ENCODE measurements at places on chromosomes 3 and 15.

- DNase-seq: no peak
Measured at GRCh38 chr3:100932491-100932890, 60.7 kb downstream of the ABI3BP start.

DNA sequence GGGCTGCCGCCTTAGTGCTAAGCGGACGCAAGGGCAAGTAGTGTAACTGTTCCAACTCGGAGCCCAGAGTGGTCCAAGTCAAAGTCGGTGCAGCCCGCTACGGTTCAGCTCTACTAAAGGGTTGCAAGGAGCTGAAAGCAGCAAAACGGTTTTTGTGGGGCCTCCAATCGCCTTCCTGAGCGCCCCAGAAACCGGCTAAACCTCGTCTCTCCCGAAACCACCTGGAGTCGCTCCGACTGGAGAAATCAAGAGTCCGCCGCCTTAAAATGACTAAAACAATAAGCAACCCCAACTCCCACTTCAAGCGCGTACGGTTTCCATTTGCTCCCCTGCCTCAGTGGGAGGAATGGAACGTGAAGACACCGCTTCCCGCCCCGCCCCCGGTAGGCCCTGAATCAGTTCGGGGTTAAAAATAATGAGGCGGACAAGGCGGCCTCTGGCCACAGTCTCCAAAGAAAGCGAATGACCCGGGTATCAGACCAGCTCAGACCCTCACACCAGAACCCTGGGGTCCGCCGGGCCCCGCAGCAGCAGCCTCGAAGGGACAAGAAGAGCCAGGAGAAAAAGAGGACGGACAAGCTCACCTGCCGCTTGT, 401 bp downstream of the SEC11A start:
- DNase-seq: peak; percentile 80

DNA sequence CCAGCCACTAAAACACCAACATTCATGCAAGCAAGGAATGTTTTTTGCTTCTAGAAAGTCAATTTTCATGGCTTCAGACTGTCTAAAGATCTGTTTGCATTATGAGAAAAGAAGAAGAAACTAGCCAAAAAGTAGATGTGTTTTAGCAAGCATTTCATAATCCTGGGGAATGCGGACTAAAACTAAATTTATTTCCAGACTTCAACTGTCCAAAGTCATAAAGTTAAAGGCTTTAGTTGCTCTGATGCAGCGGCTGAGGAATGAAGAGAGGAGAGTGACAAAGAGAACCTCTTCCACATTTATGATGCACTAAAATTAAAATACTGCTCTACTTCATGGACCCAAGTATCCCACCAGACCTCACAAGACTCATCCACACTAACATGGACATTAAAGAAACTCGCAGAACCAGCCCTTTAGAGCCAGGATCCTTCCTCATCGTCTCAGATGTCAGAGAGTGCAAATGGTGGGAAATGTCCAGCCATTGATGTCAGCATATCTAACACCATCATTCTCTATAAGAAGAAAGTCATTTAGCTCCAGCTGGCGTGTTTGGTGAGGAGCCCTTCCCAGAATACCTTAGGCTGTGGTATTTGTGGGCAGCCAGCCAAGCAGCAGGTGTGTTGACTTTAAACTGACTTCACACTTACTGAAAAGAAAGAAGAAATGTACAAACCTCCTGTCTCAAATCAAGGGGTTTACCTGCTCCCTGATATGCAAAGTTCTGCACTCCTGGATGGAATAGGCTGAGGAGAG, 17.4 kb downstream of the FYCO1 start:
- DNase-seq: peak; percentile 82

DNA sequence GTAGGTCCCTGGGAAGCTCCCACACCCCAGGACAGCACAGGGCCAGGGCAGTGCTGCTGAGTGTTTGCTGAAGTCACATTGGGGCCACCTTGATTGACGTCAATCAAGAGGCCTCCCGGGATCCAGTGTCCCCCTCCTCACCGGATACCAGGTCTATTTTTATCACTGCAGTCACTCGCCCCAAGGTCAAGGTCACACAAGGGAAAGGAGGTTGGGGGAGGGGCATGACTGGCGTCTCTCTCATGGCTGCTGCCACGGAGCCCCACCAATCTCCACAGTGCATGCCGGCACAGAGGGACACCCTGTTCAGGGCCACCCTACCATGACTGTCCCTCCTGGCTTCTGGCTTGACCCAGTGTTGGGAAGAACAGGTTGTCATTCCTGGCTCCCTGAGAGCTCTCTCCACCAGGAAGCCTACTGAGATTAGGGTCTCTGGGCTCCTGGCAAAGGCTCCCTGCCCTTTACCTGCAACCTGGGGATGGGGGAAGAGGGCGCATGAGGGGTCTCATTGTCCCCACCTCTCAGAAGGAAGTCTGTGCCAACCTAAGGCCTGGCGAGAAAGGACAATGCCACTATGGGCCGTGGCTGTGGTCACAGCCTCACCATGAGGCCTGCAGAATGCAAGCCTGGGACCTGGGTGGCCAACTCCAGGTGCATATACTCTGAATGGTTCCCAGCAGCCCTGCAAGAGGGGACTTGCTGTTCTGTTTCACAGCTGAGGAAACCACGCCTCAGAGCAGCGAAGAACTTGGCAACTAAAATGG, 1.5 kb downstream of the MYL3 start:
- DNase-seq: peak; percentile 3

DNA sequence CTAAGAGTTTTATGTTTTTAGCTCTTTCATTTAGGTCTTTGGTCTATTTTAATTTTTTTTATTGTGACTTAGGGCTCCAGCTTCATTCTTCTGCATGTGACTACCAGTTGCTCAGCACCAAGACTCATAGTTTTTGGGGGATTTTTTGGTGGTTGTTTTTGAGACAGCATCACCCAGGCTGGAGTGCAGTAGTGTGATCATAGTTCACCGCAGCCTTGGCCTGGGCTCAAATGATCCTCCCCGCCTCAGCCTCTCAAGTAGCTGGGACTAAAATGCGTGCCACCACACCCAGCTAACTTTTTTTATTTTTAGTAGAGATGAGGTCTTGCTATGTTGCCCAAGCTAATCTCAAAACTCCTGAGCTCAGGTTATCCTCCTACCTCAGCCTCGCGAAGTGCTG, 19.4 kb downstream of the CDV3 start:
- no peak for DNase-seq

DNA sequence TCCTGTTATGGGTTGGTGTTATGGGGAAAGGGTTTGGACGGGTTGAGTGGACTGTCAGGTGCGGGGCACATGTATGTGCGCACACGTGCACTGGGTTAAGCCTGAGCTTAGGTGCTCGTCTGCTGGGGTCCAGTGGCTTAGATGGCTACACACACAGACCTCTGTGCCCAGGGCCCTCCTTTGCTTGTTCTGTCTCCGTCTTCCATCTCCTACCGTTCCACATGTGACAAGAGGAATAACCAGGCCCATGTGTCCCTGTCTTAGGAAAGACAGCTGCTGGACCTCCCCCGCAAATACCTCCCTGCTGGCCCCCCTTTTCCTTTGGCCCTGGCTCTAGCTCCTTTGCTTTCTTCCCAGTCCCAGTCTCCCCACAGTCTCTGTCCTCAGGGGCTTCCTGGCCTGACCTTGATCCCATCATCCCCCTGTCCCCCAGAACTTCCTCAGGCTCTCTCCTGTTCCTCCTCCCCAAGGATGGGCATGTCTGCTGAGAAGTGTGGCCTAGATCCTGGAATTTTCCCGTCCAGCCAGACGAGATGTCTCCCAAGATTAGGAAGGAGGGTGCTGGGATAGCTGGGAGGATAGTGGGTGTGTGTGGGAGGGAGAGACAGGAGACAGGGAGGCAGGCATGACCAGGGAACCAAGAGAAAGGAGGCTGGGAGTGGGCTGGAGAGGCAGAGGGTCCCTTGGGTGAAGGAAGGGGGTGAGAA, 797 bp upstream of the THPO start:
- DNase-seq: no peak

- DNase-seq: no peak
Measured at GRCh38 chr3:141103503-141103902, 52.4 kb downstream of the SPSB4 start.

- DNase-seq: no peak
Measured at GRCh38 chr15:72967397-72967796, 84.9 kb upstream of the NEO1 start.
